ENCODE measurements at places on chromosomes 4 and X.

GRCh38 chr4:72977936-72978485 is 91.5 kb downstream of the COX18 start:
- H3K27me3 ChIP-seq = no peaks in the 10 kb centered on the region
- peaks cover under 1% of the 10 kb centered on the region for H3K4me1 ChIP-seq
- H3K27ac ChIP-seq = no peak overlapping the region
- H3K4me3 ChIP-seq = no peak overlapping the region
- no peaks in the 10 kb centered on the region for H3K36me3 ChIP-seq
- no peak for DNase-seq

GRCh38 chr4:15143551-15143950 is 141.3 kb downstream of the CPEB2 start:
- DNase-seq = no peak
- H3K27ac ChIP-seq = no peak overlapping the region
- H3K27me3 ChIP-seq = no peaks in the 10 kb centered on the region

- no peaks in the 10 kb centered on the region for H3K36me3 ChIP-seq
- H3K27me3 ChIP-seq = no peaks in the 10 kb centered on the region
- H3K27ac ChIP-seq = no peak overlapping the region
Observed at GRCh38 chr4:8775121-8775520, 96.5 kb downstream of the HMX1 start.

DNA sequence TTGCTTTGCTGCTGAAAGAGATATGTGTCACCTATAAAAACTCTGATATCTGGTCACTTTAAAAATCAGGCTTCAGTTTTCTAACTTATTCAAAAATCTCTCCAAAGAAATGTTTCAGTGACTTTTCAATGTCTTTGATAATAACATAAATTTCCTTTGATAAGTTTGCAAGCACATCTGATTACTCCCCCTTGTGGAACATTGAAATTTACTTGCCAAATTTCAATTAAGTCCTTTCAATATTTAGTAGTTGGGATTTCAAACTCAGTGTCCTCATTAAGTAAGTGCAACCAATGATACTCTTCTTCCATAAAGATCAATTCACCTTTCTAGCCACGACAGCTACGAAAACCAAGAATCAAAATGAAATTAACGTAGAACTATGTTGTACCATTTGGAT is 151.3 kb upstream of the FAM47C start:
- no peak for DNase-seq
- peaks cover 5% of the 10 kb centered on the region for H3K4me1 ChIP-seq
- no peaks in the 10 kb centered on the region for H3K27me3 ChIP-seq

DNA sequence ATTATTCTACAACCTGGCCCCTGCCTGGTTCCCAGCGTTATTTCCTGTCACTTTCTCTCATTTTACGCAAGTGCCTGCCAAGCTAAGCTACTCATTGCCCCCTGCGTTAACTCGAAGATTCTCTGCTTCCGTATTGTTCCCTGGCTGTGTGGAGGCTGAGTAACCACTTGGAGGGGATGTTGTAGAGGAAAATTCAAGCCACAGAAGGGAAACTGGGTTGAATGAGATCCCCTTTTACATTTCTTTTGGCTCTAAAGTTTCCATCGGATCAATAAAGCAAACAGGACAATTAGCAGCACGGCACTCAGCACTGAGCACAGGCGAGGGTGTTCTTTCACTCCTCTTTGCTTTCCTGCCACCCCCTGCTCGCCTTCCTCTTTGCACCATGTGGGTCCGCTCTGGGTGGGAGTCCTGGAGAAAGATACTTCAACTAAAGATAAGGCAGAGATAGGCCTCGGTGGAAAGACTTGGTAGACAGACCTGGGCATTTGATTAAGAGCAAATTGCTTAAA is 4.2 kb upstream of the TMSB4X start:
- peaks cover 15% of the 10 kb centered on the region for H3K36me3 ChIP-seq
- DNase-seq = peak; percentile 12
- no peaks in the 10 kb centered on the region for H3K27me3 ChIP-seq

DNA sequence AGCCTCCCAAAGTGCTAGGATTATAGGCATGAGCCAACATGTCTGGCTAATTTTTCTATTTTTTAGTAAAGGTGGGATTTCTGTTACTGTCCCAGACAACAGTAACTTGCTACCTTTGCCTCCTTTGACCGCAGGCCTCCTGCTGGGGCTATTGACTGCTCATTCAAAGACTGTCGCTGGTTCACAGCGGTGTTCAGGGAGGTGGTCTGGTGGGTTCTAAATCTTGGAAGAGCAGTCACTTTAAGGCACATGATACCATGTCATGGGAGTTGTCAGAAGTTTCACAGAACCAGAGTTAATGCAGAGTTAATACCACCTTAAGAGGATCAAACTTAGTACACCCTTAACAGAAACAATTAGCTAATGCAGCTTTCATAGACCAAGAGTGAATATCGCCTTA is 3.8 kb downstream of the ASMT start:
- DNase-seq = peak; percentile 39
- no peaks in the 10 kb centered on the region for H3K36me3 ChIP-seq
- peaks cover 13% of the 10 kb centered on the region for H3K4me1 ChIP-seq
- no peaks in the 10 kb centered on the region for H3K27me3 ChIP-seq
- no peak overlapping the region for H3K4me3 ChIP-seq
- peak overlapping the region; percentile 68 for H3K27ac ChIP-seq

DNA sequence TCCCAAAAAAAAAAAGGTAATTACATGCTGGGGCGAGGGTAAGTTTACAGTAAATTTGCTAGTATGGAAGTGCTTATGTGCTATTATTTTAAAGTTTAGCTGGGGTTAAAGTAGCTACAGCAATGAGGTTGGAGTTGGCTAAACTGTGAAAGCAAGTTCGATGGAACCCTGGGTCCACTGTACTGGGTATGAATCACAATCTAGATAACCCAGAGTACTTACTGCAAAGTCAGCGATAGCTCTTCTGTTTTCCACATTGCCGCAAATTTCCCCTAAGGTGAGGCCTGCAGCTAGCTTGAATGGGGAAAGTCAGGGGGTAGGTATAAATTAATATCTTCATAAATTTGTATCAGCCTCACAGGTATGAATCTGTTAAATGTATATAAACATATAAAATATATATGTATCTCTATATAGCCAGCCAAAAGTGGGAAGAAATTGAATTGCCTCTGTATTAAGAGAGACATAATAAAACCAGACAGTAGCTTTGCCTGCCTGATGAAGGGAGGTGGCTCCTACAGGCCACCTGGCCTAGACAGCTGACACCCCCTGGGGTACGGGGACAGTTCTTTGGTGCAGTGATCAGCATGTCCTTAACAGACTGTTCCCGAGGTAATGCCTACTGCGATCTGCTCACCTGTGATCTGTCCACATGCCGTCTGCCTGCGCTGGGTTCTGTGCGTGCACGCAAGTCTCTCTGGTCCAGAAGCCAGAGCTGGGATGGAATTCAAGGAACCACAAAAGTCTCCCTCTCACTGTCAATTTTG is 30.6 kb downstream of the CLRN2 start:
- H3K4me3 ChIP-seq = no peak overlapping the region
- peaks cover 8% of the 10 kb centered on the region for H3K4me1 ChIP-seq
- peaks cover 3% of the 10 kb centered on the region for H3K27me3 ChIP-seq
- H3K36me3 ChIP-seq = no peaks in the 10 kb centered on the region
- DNase-seq = no peak

- no peak for DNase-seq
- no peaks in the 10 kb centered on the region for H3K27me3 ChIP-seq
- H3K27ac ChIP-seq = no peak overlapping the region
- peaks cover 5% of the 10 kb centered on the region for H3K4me1 ChIP-seq
- H3K36me3 ChIP-seq = 0 out of 2 replicates have a peak, but pooled peaks cover 2% of the 10 kb centered on the region
Observed at GRCh38 chr4:163107754-163108153, 58.9 kb downstream of the NAF1 start.

DNA sequence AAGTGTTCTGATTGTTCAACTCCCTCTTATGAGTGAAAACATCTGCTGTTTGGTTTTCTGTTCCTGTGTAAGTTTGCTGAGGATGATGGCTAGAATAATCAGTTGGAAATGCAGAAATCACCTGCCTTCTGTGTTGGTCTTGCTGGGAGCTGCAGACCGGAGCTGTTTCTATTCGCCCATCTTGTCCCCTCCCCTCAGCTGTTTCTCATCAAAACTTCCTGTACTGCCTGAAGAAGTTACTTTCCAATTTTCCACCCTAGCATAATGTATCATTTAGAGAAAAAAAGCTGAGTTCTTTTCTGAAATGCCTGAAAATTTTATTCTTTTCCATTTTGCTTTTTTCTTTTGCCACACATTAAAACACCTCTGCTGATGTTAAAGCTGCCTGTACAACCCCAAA is 167.6 kb downstream of the TEX13A start:
- H3K27ac ChIP-seq = no peak overlapping the region
- DNase-seq = no peak
- peaks cover 9% of the 10 kb centered on the region for H3K4me1 ChIP-seq
- no peak overlapping the region for H3K4me3 ChIP-seq
- H3K36me3 ChIP-seq = peaks cover 6% of the 10 kb centered on the region

DNA sequence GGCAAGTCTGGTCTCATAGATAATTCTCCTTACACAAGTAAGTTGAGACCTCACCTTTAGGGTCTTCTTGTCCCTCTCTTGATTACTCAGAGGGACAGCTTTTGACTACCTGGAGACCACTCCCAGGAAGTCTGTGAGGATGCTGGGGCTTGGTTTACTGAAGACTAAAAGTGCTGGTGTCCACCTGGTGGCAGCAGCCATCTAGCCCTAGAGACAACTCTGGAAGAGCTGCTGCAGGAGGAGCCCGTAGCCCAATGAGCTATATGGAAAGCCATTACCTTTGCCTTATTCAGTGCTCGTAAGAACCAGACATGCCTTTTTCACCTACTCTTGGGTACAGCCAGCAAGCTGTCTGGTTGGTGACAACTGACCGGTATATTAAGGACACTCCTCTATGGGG is 7.3 kb downstream of the FGFBP2 start:
- H3K27me3 ChIP-seq = 0 out of 2 replicates have a peak, but pooled peaks cover 4% of the 10 kb centered on the region
- peaks cover 15% of the 10 kb centered on the region for H3K36me3 ChIP-seq
- DNase-seq = no peak

DNA sequence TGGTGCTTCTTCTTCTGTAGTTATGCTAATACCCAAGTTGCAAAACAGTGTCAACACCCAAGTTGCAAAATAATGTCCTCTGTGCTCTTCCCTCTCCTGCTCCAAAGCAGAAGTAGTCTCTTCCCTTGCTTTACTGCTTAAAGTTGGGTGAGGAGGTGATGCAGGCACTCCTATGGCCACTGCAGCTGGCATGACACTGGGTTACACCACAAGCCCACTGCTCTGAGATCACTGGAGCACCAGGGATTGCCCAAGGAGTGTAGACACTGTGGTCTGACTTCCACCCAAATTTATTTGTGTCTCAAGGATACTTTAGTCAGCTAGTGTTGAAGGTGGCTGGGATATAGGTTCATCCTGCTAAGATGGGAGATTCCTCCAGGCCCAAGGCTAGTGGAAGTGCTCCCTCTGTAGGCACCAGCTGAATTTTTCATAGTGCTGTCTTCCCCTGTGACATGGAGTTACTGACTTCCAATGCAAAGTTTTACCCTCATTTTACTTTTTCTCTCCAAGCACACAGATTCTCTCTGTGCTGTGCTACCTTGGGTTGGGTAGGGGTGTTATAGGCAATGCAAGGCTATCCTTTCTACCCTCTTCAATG is 196.2 kb upstream of the TENT5D start:
- DNase-seq = peak; percentile 15
- H3K4me3 ChIP-seq = no peak overlapping the region
- H3K27me3 ChIP-seq = no peaks in the 10 kb centered on the region
- H3K27ac ChIP-seq = no peak overlapping the region

DNA sequence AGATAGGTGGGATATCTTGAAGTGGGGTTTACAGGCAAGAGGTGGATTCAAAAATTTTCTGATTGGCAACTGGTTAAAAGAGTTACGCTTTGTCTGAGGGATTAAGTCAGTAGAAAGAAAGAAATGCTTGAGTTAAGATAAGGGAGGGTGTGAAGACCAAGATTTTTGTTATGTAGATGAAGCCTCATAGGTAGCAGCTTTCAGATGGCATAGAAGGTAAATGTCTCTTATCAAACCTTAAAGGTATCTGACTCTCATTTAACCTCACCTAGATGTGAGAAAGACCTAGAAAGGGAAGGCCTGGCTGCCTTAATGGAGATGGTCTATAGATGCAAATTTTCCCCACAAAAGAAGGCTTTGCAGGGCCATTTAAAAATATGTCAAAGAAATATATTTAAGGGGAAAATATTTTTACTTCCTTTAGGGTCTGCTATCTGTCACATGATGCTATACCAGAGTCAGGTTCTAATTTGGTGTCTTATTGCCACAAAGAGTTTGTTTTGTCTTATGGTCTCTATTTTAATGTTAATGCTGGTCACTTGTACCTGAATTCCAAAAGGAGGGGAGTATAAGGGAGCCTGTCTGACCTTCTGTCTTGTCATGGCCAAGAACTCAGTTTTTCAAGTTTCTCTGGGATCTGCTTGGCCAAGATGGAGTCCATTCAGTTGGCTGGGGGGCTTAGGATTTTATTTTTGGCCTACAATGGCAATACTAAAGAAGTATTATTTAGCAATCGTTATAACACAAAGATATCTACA is 699.1 kb upstream of the AMOT start:
- peak overlapping the region; percentile 95 for H3K27ac ChIP-seq
- peaks cover 32% of the 10 kb centered on the region for H3K4me1 ChIP-seq
- no peak for DNase-seq
- no peak overlapping the region for H3K4me3 ChIP-seq
- H3K36me3 ChIP-seq = no peaks in the 10 kb centered on the region

GRCh38 chr4:41526628-41527027 is 11.3 kb upstream of the LIMCH1 start:
- H3K4me3 ChIP-seq = no peak overlapping the region
- H3K27me3 ChIP-seq = no peaks in the 10 kb centered on the region
- no peak for DNase-seq
- H3K4me1 ChIP-seq = peaks cover 18% of the 10 kb centered on the region

DNA sequence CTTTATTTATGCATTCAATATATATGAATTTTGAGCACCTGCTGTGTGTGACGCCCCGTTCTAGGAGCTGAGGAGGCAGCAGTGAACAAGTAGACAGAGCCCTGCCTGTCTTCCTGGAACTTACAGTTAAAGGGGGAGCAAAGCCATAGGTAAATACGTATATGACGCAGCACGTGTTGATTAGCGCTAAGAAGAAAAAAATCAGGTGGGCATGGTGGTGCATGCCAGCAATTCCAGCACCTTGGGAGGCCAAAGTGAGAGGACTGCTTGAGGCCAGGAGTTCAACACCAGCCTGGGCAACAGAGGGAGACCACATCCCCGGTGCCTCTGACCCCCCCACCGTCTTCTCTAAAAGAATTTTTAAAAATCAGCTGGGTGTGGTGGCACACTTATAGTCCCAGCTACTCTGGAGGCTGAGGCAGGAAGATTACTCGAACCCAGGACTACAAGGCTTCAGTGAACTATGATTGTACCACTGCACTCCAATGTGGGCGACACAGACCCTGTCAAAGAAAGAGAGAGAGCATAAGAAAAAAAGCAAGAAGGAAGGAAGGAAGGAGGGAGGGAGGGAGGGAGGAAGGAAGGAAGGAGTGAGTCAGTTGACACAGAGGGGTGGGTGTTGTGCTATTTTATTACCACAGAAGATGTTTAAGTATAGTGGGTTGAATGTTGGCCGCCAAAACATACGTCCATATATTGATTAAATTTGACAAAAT is 5.4 kb upstream of the KIAA0232 start:
- no peaks in the 10 kb centered on the region for H3K36me3 ChIP-seq
- no peak for DNase-seq
- H3K4me3 ChIP-seq = no peak overlapping the region
- H3K4me1 ChIP-seq = peaks cover 26% of the 10 kb centered on the region
- peaks cover 4% of the 10 kb centered on the region for H3K27me3 ChIP-seq

Data from WTC11 (cell line).